ENCODE measurements at places on chromosomes 2 and 18.
A peak's percentile ranks its signal among the peaks of the same experiment; 100 is the strongest.

DNA sequence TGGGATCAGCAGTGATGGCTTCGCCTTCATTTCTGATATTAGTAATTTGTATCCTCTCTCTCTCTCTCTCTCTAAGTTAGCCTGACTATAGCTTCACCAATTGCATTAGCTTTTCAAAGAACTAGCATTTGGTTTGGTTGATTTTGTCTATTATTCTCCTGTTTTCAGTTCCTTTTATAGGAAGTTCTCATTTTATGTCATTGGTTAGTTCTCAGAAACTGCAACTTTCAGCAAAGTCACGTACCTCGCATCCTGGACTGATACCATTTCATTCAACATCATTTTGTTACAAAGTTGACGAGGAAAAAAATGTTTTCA lies 450.8 kb downstream of the EIPR1 start:
- DNase-seq, result no peak

DNA sequence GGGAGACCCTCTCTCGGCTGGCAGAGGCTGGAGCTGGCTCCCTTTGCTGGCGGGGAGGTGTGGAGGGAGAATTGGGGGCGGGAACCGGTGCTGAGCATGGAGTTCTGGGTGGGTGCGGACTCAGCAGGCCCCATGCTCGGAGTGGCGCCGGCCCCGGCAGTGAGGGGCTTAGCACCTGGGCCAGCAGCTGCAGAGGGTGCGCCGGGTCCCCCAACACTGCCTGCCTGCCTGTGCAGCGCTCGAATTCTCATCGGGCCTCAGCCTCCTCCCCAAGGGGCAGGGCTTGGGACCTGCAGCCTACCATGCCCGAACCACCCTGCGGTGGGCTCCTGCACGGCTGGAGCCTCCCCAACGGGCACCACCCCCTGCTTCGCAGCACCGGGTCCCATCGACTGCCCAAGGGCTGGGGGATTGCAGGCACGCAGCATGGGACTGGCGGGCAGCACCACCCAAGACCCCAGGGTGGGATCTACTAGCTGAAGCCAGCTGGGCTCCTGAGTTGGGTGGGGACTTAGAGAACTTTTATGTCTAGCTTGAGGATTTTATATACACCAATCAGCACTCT lies 129.8 kb downstream of the LRRC30 start:
- no peak for DNase-seq

DNA sequence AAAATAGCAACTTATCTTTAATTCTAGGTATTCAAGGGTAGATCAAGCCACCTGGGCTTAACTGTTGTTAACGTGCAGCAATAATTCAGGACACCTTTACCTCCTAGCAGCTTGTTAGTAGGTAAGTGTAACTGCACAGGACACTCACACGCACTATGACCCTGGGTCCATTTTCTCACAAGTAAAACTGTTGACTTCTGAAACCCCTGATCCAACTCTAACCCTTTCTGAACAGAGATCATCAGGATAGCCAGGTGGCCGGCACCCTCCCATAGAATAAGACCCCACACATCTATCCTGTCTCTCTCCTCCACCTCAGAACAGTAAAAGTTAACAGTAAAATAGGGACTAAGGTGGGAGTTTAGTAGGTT lies 610 bp downstream of the SPC25 start:
- DNase-seq, result no peak

DNA sequence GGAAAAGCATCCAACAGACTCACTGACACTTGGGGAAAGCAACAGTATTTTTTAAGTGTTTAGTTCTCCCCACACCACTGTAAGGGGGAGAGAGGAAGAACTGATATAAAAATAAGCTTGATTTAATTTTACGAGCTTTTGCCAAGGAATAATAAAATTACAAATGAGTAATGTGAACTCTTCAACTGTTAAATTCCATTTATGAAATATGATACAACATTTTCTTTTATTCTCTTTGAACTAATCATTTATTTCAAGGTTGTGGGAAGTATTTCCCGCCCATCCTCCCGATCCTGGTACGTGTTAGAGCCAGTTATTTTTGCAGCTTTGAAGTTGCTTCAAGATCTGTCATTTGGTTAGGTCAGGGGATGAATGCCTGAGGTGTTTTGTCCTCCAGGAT lies 35.2 kb downstream of the WDPCP start:
- DNase-seq, result no peak

DNA sequence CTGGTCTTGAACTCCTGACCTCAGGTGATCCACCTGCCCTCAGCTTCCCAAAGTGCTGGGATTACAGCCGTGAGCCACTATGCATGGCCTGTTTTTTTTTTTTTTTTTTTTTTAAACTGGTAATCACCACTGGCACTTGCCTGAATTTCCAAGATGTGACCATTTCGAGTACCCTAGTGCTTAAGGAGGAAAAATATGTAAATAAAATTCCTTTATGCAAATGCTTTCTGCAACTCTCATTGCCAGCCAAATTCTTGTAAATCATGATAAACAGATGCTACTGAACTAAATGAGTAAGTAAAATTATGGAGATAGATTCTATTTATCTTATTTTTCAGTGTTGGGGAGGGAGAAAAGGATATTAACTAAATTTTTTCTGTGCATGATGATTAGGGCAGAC lies 18.6 kb downstream of the CDCA7 start:
- DNase-seq, result no peak

DNA sequence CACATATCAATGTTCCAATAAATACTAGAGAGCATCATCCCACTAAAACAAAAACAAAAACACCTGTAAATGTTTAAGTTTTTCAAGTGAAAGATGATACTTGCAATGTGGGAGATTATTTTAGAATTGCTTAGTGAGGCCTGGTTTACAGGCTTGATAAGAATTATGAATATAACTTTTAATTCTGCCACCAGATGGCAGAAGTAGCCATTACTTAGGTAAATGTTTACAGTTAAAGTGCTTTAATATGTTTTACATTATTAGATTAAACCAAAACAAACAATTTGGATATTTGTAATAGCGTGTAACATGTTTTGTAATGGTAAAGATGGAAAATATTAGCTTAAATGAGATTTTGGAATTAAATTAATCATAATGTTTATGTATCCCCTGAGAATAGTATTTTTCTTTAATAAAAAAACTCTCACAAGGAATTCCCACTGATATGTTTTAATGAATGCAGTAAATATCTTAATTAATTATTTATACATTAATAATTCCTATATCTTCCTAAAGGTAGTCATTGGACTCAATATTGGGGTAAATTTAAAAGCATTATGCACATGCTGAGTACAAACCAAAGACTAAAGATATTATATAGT lies 522.0 kb downstream of the SPAG16 start:
- DNase-seq, result no peak

DNA sequence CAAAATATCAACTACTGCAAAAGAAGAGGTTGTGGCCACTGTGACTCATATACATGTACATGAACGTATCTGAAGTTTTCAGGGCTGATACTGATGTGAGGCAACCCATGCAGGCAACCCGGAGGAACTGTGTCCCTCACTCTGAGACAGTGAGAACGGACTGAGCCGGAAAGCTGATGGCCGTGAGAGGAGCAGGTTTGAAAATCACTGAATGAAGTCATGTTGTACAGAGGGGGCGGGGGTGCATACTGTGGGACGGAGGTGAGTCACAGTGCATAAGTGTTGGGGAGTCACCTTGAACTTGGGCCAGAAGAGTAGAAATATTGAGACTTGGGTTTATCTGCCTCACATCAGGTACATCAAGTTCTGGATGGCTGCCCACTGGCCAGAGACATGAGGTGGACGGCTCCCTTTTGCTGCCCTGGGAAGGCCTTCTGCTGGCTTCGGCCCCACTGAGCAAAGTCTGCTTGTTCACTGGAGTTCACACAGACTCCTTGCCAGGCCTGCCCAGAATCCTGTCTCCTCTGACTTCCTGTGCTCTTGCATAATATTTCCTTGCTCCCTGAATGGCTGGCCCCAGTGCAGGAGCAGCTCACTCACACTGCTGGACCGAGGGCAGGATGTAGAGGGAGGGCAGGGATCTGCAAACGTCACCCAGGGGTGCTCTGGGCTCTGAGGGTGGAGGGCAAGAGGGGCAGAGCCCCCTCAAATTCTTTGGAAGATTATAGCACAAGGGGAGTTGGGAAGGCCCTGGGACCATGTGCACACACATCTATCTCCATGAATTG lies 18.1 kb downstream of the EPAS1 start:
- no peak for DNase-seq

- peak; percentile 37 for DNase-seq
Observed at GRCh38 chr2:98569197-98569793, 39.0 kb downstream of the COA5 start.

DNA sequence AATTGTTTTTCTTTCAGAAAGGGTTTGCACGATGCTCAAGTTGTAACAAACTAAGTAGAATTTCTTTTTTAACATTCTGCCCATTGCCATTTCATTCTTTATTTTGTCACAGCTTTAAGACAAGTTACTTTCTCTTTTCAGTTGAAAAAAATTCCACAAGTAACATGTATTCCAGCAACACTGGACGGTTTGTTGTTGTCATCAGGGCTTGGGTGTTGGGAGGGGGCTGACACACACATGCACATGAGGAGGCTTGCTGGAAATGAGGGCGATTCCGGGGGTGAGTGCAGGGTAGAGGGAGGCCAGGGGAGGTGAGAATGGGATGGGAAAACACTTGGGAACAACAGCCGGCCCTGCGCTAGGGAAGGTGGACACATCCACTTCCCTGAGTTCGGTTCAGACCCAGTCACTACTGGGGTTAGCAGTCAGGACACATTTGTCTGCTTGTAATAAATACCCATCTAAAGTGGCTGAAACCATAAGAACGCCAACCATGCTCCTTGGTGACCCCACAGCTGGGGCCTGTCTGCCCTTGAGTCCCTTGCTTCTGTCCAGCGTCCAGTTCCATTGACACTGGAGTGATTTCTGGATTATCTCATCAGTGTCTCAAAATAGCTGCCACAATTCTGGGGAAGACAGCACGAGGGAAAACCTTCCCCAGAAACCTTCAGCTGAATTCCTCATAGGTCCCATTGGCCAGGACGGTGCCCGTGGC lies 141.8 kb upstream of the BCL2L11 start:
- no peak for DNase-seq

GRCh38 chr2:238320648-238321281 lies 447 bp downstream of the TRAF3IP1 start:
- DNase-seq, result no peak

GRCh38 chr2:69464575-69464974 lies 27.3 kb upstream of the NFU1 start:
- DNase-seq, result no peak

- DNase-seq, result no peak
Observed at GRCh38 chr2:240760121-240760520, 59.9 kb downstream of the KIF1A start.

DNA sequence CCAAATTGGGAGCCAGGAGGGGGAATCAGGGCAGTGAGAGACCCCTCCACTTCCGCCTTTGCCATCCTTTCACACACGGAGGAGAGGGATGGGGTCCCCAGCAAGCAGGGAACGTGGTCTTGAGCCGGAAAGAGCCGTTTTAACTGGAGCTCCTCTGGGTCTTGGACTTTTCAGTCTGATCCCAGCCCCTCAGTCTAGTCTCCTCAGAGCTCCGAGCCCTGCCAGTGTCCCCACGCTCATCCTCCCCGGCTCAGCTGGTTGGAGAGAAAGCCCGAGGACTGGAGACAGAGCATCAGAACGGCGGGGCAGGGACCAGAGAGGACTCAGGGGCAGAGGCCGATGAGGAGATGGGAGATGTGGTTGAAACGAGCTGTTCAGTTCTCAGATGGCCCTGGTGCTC lies 26.1 kb upstream of the OTOF start:
- no peak for DNase-seq

- DNase-seq, result no peak
Observed at GRCh38 chr2:238502956-238503791, 76.4 kb downstream of the ASB1 start.

DNA sequence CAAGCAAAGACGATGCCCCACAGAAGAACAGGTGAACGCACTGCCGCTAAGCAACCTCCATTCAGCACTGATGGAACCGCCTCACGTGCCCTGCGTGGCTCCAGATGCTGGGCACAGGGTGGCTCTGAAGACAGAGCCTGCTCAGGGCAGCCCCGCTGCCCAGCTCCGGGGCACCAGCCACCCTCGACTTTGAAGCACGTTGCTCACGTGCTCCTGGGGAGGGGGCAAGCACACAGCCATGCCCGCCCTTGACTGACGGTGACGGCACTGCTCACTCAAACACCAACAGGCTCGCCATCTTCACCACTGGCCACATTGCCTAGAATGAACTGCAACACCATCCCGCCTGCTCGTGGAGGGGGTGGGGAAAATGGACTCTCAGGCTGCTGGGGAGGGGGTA lies 251.3 kb downstream of the HDAC4 start:
- no peak for DNase-seq

DNA sequence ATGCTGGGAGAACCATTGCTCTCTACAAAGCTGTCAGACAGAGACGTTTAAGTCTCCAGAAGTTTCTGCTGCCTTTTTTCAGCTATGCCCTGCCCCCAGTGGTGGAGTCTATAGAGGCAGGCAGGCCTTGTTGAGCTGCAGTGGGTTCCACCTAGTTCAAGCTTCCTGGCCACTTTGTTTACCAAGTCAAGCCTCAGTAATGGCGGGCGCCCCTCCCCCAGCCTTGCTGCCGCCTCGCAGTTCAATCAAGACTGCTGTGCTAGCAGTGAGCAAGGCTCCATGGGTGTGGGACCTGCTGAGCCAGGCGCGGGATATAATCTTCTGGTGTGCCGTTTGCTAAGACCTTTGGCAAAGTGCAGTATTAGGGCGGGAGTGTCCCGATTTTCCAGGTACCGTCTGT lies 52.7 kb upstream of the SCYGR2 start:
- no peak for DNase-seq

GRCh38 chr2:72137498-72138010 lies 10.1 kb downstream of the CYP26B1 start:
- DNase-seq, result peak; percentile 66

- no peak for DNase-seq
Observed at GRCh38 chr2:108853421-108853820, 66.8 kb downstream of the CCDC138 start.

- no peak for DNase-seq
Observed at GRCh38 chr2:223056701-223057418, 4.9 kb downstream of the KCNE4 start.

GRCh38 chr2:202113571-202114142 lies 40.6 kb downstream of the KIAA2012 start:
- DNase-seq, result no peak

GRCh38 chr2:110995911-110996310 lies 124.8 kb upstream of the BCL2L11 start:
- no peak for DNase-seq

GRCh38 chr2:238131761-238132462 lies 6.6 kb upstream of the KLHL30 start:
- DNase-seq, result no peak

GRCh38 chr2:175363699-175364098 lies 182.2 kb upstream of the ATP5MC3 start:
- DNase-seq, result no peak

DNA sequence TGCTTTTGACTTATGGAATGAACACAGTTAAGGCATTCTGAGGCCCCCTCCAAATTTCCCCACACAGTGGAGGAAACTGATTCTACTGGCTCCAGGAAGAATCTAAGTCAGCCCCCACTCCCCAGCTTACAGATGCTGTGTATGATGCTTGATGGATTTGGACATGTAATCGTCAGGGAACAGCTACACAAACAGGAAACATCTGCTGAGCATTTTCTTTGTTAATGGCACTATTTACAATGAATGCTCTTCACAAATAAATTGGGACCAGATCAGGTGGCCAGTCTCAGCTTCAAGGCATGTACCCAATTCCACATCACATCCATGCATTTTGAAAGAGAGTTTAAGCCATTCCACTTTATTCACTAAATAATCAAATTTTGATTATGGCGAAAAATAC lies 562.3 kb downstream of the SOX11 start:
- DNase-seq, result no peak

- DNase-seq, result no peak
Observed at GRCh38 chr18:62366992-62367391, 41.9 kb downstream of the TNFRSF11A start.

- no peak for DNase-seq
Observed at GRCh38 chr18:13323186-13323585, 104.6 kb downstream of the LDLRAD4 start.
